Activated naive CD4-positive, alpha-beta T cell treated with anti-CD3 and anti-CD28 coated beads, Interleukin-2, amount 50 U/mL, for 72 hours (primary cell): ENCODE measurements at places on chromosomes 5 and 9. TPM values are rescaled to one million over a fixed set of nuclear protein-coding genes. Genes with fewer than 3 reads are reported as not detected.

The CEP120 gene
- 24.5 TPM for total RNA-seq

The DNAJA1 gene
- 134 TPM for total RNA-seq

The CTXN3 gene
- not detected for total RNA-seq

The PCDHGC4 gene
- total RNA-seq, result not detected

The GLIPR2 gene
- 4.0 TPM for total RNA-seq

The OR2K2 gene
- total RNA-seq, result not detected

The WWC1 gene
- 6.1 TPM for total RNA-seq

The GLRA1 gene
- not detected for total RNA-seq

The TRUB2 gene
- total RNA-seq, result 35.9 TPM

The INSL4 gene
- not detected for total RNA-seq

The SHOC1 gene
- not detected for total RNA-seq

The SLC31A2 gene
- total RNA-seq, result 2.1 TPM

The ZNF483 gene
- total RNA-seq, result 5.1 TPM

The SLC6A19 gene
- not detected for total RNA-seq

The BAAT gene
- total RNA-seq, result not detected

The OR1Q1 gene
- total RNA-seq, result not detected

The ZNF367 gene
- 42.6 TPM for total RNA-seq
